ENCODE measurements at places on chromosomes 12 and 14.

- no peak for DNase-seq
Observed at GRCh38 chr12:116969615-116970585, 59.1 kb downstream of the FBXW8 start.

DNA sequence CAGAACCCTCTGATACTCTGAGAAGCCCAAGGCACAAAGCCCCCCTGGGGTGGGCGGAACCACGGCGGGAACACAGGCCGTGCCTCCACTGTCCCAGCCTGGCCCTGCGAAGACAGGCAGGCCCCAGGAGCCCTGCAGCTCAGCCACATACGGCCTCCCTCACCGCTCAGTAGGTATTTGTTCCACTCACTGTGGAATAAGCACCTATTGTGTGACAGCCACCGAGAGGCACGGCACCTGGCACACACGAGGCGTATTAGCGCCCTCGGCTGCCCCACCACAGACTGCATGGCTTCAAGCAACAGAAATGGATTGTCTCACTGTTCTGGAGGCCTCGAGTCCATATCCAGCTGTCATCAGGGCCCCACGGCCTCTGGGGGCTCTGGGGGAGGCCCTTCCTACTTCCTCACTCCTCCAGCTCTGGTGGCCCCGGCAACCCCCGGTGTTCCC lies 66.3 kb downstream of the NCOR2 start:
- no peak for DNase-seq

- DNase-seq: no peak
Observed at GRCh38 chr12:28209782-28210181, 19.5 kb downstream of the CCDC91 start.

DNA sequence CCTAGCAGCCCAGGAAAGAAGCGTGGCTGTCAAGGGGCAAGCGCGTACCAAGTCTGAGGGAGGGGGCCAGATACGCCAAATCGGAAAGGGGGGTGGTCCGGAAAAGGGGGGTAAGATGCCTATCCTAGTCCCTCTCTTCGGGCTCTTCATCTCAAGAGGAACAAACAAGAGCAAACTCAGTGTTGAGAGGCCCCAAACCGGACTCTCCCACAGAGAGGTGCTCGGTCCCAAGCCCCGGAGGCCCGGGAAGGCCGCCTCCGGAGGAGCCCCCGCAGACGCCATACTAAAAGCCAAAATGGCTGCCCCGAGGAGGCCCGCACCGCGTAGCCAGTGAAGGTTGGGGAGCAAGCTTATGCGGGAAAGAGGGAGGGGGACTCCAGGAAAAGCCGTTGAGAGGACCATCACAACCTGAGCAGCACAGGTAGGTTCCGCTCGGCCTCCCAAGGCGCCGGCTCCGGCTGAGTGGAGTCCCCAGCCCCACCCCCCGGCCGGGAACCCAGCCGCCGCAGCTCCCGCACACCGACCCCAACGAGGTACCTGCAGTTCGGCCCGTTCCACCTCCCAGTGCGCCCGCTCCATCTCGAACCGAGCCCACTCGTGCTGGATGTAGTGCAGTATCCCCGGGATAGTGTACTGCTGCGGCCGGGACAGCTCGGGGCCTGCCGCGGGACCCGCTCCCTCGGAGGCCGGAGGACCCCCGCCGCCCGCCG lies at the start of gene AP4S1:
AP4S1 (plus strand) TSS at position 283 of the 710 bp plus-strand sequence. CDS start 40,548 bp downstream, outside the sequence.
- no peak for DNase-seq

DNA sequence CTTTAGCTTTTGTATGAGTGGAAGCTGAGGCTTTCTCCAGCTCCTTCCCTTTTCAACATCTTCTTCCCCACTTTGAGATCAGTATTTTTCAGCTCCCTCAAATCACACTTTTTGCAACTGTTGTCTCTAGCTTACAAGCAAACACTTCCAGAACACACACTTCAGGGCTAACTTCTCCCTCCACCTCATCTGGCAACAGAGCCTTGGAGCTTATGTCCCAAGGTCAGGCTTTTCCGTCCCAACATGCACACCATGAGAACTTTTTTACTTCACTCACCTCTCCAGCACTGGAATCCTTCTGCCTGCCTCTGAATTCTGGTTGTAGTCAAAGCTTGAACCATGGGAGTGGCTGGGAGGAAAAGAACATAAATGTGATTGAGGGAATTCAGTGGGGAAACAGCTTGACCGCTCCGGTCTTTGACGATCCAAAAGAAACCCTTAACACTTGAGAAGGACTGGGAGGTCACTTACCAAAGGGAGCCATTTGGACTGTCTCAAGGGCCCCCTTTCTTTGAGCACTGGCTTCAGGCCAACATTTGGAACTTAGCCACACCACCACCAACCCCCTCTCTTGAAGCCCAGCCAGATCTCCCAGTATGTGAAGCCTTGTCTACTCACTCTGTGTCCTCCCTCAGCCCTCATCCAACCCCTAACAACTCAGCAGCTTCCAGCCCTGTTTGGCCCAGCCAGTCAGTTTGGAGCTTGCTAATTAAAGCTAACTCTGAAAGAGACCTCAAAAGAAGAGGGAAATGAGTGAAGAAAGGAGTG lies 3.9 kb upstream of the BLOC1S1 start:
- DNase-seq: no peak

DNA sequence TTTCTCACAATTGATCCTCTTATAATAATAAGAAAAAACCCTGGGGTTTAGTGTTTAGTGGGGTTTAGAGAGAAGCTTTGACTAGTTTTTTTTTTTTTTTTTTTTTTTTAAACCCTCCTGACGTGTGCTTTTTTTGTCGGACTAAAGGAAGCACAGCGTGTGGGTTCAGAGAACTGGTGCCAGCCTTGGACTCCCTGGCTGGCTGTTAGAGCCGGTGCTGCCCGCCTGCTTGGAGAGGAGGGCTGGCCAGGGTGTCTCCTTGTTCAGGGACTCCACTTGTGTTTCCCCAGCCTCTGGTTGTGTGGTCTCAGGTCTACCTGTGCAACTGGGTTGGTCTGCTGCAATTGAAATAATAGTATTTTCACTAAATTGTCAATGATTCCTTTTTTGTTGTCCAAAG lies 54.1 kb upstream of the ASPG start:
- DNase-seq: no peak

DNA sequence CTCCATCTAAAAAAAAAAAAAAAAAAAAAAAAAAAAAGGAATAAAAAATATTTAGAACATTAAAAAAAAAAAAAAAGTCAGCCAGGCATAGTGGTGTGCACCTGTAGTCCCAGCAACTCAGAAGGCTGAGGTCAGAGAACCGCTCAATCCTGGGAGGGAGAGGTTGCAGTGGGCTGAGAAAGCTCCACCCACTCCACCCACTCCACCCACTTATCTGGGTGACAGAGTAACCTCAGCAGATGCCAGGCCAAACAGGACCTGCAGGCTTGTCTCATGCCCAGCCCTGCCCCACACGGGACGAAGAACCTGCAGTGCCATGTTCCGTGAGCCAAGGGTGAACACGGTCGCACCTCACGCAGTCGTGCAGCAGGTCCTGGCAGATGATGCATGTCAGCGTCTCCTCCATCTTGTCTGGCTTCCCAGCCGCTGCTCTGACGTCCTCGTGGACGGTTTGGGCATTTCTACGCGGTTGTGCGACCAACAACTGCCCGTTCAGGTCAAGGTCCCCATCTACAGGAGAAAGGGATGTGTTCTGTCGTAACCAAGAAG lies 28.6 kb downstream of the CHFR start:
- DNase-seq: no peak

- no peak for DNase-seq
Observed at GRCh38 chr14:50388256-50388931, 8.3 kb downstream of the CDKL1 start.

GRCh38 chr14:104925214-104925854 lies 655 bp downstream of the PLD4 start:
- no peak for DNase-seq
